ENCODE measurements at places on chromosomes 1 and 21. TPM values are rescaled to one million over a fixed set of nuclear protein-coding genes. Genes with fewer than 3 reads are reported as not detected.

Gene LMX1A
- not detected for total RNA-seq

Gene NT5C1A
- total RNA-seq: not detected

Gene SLFNL1
- total RNA-seq: 0.09 TPM

Gene TNFRSF1B
- total RNA-seq: 2.6 TPM

Gene ADAMTS5
- not detected for total RNA-seq

Gene RORC
- not detected for total RNA-seq

Gene STYXL2
- total RNA-seq: not detected

Gene RHD
- total RNA-seq: not detected

Gene TOR3A
- 25.2 TPM for total RNA-seq

Gene PSMA5
- 82.7 TPM for total RNA-seq

Gene TSACC
- total RNA-seq: 2.8 TPM

Gene SLC1A7
- total RNA-seq: not detected

Gene C1orf141
- total RNA-seq: not detected

Gene LRRC71
- total RNA-seq: not detected

Gene CD5L
- not detected for total RNA-seq

Gene TEX38
- total RNA-seq: not detected

Gene RPS6KA1
- total RNA-seq: 29.0 TPM

Gene ERICH3
- total RNA-seq: not detected

Gene TLR5
- total RNA-seq: 1.8 TPM

Gene BLACAT1
- 0.21 TPM for total RNA-seq

Gene REN
- not detected for total RNA-seq

All from Caco-2 (cell line).